RCC 7860 (cell line): ENCODE measurements at places on chromosomes 3 and 15.

- DNase-seq = peak; percentile 10
Measured at GRCh38 chr3:87771337-87772192, 287.2 kb downstream of the CGGBP1 start.

DNA sequence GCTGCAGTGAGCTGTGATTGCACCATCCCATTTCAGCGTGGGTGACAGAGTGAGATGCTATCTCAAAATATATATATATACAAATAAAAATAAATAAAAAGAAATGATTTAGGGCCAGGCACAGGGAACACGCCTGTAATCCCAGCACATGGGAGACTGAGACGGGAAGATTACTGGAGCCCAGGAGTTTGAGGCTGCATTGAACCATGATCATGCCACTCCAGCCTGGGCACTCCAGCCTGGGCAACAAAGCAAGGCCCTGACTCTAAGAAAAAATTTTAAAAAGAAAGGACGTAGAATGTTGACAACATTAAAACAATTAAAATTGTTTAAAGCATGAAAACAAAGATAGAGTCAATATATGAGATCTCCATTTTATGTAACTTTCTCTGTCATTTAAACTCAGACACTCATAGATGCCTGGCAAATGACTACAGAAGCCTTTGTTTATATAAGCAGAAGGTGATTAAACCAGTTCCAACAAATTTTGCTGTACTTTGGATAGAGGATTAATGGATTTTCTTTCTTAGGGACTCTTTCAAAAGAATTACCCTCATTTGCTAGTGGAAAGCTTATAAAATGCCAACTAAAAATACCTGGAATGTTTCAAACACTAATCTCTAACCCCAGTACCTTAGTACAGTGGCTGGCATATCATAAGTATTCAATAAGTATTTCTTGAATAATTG lies 10.7 kb upstream of the TRPM7 start:
- DNase-seq = no peak

DNA sequence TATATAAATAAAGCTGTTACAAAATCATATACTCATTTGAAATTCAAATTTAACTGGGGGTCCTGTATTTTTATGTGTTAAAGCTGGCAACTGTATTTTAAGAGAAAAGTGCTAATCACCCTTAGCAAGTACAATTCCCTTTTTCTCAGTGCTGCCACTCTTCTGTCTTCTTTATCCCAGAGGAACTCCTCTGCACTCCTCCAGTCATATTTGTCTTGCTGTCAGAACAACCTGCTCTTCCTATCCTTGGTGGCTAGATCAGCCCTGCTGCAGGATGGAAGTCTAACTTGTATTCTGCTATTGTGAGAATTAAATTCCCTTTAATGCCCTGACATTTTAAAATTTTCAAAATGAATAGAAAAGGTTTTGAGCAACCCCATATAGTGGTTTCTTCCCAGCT lies 123.9 kb upstream of the TNIK start:
- no peak for DNase-seq

DNA sequence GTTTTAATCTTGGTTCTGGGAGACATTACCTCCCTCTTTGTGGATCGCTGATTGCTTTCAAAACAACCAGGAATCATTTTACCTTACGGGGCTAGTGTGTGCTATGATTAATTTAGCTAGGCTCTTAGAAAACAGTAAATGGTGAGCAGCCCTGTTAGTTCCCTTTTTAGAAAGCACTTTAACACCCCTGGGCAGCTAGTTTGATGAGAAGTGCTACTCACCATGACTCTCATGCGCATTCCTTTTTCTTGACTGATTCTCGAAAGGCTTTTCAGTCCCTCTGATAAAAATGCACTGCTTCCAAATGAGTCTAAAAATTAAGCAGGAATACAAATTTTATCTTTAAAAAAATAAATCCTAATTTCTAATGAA lies 75.3 kb upstream of the LEKR1 start:
- DNase-seq = no peak

DNA sequence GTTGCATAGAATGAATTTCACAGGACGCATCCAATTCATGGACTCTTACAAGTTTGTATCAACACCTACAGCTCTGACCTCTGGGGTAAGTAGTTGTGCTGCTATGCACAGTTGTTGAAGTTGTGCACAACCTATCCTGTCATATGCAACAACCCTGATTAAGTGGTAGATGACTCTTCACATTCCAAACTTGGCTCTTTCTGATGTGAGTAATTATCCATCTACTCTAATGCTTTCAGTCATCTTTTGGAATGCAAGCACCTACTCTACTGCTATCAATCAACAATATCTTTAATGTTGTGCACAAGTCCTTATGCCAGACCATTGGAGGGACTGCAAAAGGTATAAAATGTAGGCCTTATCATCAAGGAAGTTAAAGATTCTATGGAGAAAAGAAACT lies 921.4 kb downstream of the MCTP2 start:
- no peak for DNase-seq

DNA sequence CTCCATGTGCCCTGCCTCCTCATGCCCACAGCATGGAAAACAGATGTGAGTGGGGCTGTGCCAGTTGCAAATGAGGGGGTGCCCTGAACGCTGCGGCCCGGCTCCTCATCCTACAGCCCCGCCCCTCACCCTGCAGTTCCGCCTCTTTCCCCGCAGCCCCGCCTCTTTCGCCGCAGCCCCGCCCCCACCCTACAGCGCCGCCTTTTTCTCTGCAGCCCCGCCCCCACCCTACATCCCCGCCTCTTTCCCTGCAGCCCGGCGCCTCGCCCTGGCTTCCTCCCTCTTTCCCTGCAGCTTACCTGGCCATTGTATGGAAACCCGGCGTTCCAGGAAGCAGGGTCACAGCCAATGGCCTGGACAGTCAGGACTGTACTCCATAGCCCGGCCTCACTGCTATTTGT lies 284.9 kb downstream of the TLE3 start:
- DNase-seq = no peak

DNA sequence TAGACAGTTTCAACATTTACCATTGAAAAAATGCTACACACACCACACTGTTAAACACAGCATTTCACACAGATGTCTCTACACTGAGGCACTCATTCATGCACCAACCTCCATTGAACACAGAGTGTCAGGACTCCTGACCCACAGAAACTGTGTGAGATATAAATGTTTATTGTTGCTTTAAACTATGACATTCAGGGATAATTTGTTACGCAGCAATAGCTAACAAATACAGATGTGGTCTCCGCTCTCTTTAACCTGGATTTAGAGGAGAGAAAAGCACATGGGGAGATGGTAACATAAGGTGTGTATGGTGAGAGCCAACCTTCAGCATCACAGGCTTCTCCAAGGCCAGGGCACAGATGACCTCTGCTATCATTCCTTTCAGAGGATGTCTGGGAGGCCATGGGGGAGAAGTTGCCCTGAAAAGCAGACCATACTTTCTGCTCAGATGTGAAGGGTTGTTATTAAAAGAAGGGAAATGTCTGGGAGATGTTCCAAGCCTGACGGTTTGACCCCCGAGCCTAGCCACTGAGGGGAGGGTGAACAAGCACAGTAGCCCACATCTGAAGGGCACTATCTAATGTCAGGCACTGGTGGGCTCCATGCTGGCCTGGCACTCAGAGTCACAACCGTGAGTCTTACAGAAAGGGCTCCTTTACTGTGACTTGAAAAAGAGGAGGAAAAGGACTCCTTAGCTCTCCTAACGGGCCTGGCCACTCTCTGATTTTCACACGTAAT lies 284.5 kb upstream of the TLE3 start:
- DNase-seq = no peak

DNA sequence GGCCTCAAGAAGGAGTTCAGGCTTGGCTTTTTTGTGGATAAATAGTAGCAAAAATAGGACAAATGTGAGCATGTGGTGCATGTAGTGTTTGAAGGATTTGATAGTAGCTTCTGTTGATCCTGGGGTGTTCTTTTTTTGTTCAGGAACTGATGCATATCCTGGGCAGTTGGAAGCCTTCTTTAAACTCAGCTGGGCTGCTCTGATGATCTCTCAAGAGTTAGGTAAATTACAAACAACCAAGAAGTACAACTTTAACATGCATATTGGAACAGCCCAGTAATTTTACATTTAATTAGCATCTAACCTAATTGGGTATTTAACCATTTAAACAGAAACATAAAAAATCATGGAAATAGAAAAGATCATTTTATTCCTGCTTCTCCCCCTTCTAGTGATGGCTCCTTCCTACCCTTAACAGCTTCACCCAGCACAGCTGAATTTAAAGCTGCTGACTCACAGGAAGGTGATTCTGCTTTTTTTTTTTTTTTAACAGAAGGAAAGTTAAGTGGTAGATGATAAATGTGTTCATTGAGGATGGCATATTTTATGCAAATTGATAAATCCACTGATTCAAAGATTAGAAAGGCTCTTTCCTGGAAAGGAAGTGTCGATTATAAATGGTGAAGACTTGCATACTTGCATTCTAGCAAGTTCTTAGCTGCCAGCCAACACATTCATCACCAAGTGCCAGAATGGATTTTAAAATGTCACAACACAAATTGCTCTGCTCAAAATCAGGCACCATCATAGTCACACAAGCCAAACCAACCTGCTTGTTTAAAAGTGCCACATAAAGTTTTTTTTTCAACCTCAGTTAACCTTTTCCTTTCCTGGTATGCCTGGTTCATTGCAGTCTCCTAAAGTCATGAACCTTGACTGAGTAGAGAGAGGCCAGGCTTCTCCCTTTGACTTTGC lies 20.0 kb downstream of the SLC35G2 start:
- DNase-seq = peak; percentile 36

- DNase-seq = peak; percentile 6
Measured at GRCh38 chr3:59535791-59536221, 486.0 kb upstream of the CFAP20DC start.

DNA sequence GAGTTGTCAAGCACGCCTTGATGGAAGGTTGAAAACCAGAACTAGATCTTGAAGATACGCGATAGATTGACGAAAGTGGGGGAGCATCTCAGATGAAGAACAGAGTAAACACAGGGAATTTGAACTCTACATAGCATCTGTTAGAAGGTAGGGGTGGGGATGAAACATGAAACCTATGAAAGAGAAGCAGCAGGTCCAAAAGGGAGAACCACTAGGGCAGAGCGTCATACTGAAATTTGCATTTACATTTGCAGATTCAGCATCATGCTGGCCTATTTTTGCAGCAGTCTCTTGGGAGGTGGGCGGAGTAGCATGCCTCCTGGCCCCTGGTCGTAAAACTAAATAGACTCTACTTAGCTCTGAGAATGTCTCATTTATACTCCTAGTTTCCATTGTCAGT lies 46.1 kb upstream of the RASGRP1 start:
- no peak for DNase-seq

DNA sequence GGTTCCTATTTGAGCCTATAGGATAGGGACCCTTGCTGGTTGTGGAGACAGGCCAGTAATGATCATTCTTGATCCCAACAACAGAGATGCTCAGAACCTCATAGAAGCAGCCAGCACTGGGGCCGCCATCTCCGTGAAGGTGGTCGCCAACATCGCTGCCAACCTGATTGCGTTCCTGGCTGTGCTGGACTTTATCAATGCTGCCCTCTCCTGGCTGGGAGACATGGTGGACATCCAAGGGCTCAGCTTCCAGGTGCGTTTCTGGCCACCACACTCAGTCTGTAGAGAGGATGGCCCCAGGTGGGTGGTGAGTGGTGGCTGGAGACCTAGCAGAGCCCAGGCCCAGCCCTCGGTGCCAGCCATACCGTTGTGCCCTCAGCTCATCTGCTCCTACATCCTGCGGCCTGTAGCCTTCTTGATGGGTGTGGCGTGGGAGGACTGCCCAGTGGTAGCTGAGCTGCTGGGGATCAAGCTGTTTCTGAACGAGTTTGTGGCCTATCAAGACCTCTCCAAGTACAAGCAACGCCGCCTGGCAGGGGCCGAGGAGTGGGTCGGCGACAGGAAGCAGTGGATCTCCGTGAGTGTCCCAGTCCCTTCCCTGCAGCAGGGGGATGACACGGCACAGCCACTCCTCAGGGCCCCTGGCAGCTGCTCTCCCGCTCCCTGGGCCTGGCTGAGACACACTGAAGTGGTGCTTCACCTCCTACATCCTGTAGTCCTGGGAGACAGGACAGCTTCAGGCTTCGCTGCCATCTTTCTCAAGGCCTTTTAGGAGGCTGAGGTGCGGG lies 46.5 kb upstream of the PDE8A start:
- no peak for DNase-seq

GRCh38 chr3:174636451-174636850 lies 222.7 kb upstream of the NAALADL2 start:
- no peak for DNase-seq

GRCh38 chr15:100778831-100779288 lies 100.8 kb upstream of the ALDH1A3 start:
- DNase-seq = no peak

DNA sequence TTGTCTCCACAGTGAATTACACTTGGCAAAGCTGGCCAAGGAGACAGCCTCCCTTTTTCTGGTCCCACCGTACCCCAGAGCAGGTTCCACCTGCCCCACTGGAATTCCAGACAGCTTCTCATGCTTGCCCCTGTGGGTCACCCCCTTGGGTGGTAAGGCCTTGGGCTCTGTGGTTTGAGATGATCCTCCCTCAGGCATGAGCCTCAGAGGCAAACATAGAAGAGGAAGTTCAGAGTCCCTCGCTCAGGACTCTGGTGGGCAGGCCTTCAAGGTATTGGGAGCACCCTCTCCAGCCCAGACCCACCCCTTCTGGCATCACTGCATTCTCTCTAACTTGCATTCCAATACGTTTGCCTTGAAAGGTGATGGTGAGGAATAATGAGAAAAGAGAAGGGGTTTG lies 17.6 kb upstream of the UBA7 start:
- no peak for DNase-seq

- no peak for DNase-seq
Measured at GRCh38 chr3:195886181-195887141, 21.9 kb downstream of the TNK2 start.

DNA sequence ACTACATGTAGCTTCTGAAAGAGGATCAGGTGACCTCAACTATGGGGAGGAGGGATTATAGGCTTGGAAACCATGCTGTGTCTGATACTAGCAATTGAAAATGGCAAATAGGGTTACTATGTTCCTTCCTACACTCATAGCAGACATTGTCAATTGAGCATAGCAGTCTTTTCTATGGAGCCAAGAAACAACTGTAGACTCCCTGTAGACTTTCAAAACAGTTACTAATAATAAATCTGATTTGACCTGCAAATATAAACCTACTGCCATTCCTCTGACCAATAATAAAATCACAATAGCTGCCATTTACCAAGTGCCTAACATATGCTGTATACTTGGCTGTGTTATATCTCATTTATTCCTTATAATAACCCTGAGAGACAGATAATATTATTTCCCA lies 8.5 kb upstream of the ARL14 start:
- no peak for DNase-seq
